Activated T-cell treated with anti-CD3 and anti-CD28 coated beads, Interleukin-2, amount 50 U/mL, for 48 hours (primary cell): ENCODE measurements at places on chromosomes 1 and 21.

DNA sequence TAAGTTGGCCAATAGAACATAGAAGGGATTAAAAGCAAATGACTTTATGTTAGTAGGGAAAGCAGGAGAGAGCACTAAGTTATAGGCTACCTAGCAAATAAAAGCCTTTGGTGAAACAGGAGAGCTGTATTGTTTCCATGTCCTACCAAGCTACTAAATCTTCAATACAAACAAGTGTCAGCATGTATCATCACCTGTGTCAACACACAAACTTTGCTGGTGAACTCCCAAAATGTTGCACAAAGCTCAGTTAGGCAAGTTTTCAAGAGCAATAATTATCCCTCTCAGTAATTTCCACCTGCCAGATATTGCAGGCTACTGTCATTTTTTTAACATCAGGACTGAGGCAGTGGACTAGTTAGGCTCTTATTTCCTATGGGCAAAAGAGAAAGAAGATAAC lies 77.7 kb upstream of the ADAM30 start:
- DNase-seq, result no peak

DNA sequence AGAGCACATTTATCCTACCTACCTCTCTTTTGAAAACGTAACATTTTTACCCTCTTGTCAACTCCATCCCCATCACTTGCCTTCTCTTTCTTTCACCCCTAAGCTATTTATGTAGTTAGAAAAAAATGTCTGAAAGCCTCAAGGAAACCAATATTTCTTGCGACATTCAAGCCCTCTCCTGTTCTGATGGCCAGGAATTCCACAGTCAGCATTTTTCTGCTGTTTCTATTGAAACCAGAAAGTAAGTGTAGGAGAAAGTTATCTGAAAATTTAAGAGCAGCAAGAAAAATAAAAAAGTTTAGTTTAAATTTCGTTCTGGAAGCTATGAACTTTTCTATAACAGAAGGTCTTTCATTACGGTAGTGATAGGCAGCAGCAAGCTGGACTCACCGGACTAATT lies 247.6 kb upstream of the PBX1 start:
- DNase-seq, result no peak

DNA sequence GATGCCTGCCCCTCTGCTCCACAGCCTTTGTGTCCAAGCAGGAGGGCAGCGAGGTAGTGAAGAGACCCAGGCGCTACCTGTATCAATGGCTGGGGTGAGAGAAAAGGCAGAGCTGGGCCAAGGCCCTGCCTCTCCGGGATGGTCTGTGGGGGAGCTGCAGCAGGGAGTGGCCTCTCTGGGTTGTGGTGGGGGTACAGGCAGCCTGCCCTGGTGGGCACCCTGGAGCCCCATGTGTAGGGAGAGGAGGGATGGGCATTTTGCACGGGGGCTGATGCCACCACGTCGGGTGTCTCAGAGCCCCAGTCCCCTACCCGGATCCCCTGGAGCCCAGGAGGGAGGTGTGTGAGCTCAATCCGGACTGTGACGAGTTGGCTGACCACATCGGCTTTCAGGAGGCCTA lies 754 bp downstream of the BGLAP start:
- no peak for DNase-seq

GRCh38 chr1:41640141-41640751 lies 155.8 kb upstream of the EDN2 start:
- DNase-seq, result peak; percentile 47

DNA sequence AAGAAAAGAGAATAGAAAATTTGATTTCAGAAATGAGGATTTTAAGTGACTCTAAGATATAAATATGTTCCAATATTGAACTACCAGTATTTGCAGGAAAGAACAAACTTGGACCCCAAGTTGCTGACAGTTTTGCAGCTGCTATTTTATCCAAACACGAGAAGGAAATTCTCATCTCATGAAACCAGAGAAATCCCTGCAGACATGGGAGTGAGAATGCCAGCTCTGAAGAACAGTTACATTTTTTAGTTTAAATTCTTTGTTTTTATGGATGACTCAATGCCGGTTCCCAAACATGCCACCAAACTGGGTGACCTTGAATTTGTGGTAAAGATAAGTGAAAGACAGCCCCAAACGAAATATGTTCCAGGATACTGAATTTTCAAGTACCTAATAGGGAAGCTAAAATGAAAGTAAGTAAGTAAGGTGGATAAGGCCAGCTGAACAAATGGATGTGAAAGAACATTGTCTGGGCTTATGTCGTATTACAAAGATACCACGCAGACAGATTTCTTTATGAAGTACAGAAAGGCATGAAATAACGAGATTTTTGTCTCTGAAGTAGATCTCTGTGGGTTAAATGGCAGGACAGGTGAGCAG lies 19.9 kb downstream of the TLR5 start:
- DNase-seq, result no peak

GRCh38 chr1:25765923-25766589 lies 33.9 kb upstream of the SELENON start:
- no peak for DNase-seq

DNA sequence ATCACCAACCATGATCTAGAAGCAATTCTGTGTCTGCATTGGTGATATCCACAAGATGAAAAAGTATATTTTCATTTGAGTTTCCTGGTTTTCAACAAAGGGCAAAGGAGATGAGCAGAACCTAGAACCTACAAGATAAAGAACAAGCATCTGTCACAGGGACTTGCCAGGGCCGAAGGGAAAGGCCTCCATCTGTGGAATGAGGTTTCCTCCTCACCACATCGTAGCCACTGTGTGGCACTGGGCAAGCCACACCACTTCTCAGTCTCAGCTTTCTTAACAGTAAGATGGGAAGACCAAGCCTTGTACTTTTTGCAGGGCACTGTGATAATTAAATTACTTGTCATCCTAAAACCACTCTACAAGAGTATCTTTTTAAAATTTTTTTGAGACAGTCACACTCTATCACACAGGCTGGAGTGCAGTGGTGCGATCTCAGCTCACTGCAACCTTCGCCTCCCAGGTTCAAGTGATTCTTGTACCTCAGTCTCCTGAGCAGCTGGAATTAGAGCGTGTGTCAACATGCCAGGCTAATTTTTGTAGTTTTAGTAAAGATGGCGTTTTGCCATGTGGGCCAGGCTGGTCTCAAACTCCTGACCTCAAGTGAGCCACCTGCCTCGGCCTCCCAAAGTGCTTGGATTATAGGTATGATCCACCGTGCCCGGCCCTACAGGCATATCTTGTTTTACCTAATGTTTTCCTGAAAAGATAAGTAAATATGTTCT lies 45.8 kb downstream of the ARHGEF11 start:
- no peak for DNase-seq

DNA sequence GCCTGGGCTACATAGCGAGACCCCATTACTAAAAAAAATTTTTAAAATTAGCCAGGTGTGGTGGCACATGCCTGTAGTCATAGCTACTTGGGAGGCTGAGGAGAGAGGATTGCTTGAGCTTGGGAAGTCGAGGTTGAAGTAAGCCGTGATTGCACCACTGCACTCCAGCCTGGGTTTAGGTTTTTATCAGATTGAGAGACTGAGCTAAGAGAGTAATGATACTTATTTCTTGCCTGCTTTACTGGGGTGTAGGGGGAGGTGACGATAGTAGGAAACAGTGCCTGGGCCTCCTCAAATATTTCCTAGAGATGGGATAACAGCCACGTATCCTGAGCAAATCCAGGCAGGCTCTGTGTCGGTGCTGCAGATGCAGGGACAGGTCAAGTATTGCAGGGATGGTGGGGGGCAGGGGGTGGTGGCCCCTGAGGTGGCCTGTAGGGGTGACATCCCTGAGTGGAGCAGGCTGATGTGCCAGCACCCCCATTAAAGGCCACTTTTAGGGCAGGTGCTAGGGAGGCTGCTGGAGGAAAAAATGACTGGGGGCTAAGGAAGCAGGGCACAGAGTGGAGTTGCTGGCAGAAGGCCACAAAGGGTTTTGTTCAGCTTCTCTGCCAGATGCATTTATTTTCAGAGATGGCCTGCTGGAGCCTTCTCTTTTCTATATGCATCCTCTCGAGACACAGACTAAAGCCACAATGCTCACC lies 130.5 kb downstream of the RHOU start:
- DNase-seq, result no peak

- no peak for DNase-seq
These were observed 19.1 kb downstream of the MARCKSL1 start for GRCh38 chr1:32316903-32317277.
